RCC 7860 (cell line): ENCODE measurements at places on chromosomes 2 and 18.
A peak's percentile ranks its signal among the peaks of the same experiment; 100 is the strongest.

DNA sequence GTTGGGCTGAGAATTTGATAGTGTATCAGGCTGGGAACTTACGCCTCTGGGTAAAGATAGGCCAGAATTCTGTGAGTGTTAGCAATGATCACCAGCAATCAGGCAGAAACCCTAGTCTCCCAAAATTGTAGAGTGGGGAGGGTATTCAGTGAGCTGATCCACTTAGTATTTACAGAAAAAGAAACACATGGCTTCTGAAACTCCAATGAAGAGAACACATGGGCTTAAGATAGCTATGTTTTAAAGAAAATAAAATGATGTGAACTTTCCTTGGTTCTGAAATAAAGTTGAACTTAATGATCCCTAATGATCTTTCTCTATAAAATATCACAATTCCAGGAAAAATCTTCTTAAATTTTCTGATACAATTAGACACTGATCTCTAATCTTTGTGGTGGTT lies 472.8 kb downstream of the DCC start:
- DNase-seq, result no peak

DNA sequence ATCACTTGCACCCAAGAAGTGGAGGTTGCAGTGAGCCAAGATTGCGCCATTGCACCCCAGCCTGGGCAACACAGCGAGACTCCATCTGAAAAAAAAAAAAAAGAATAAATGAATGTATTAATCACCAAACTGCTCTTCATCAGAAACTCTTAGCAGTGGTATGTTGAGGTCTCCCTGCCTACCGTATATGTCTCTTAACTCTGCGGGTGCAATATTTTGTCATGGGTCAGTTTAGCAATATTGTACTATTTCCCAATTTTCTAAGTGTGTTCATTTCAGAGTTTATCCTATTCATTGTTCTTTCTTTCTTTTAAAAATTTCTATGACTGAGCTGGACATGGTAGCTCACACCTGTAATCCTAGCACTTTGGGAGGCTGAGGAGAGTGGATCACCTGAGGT lies 37.9 kb upstream of the MAP4K3 start:
- DNase-seq, result no peak

GRCh38 chr2:1756456-1756855 lies 12.1 kb upstream of the PXDN start:
- DNase-seq, result no peak

- peak; percentile 99 for DNase-seq
These were observed 31.6 kb upstream of the CASP10 start for GRCh38 chr2:201151127-201151981.

GRCh38 chr2:240455647-240456446 lies 20.4 kb downstream of the GPC1 start:
- no peak for DNase-seq
